ENCODE measurements at places on chromosomes 7 and 10. TPM values are rescaled to one million over a fixed set of nuclear protein-coding genes. Genes with fewer than 3 reads are reported as not detected.

The FAM25G gene
- not detected for polyA plus RNA-seq

The ANXA8L1 gene
- not detected for polyA plus RNA-seq

DNA sequence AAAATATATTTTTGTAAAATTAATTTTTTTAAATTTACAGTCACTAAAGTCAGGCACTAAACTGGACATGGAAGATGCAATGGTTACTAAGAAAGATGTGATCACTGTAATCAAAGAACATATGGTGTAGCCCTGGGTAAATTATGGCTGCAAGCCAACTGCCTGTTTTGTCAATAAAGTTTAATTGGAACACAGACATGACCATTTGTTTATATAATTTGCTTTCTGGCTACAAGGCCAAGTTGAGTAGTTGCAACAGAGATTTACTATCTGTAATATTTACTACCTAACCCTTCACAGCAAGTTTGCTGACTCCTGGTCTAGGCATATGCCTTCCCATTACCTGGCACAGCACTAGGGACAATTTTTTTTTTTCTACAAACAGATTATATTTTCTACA, 448.9 kb downstream of the ADRA2A start:
- no peak for DNase-seq
- no peak overlapping the region for H3K27ac ChIP-seq
- H3K4me3 ChIP-seq, result no peak overlapping the region
- no peaks in the 10 kb centered on the region for H3K4me1 ChIP-seq

DNA sequence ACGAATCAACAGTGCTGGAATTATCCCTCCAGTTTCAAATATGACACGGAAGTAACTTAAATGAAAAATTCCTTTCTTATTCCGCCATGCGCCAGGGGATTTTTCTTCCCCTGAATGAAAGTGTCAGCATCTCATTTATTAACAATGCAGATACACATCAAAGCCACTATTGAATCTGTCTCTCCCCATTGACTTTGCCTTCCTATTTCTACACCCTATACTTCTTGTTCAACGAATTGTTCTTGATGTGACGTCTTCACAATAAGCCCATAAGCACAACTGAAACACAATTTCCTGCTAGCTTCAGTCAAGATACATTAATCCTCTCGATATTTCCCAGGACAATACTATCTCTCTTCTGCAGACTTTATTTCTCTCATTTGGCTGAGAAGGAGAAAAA, 253.5 kb downstream of the ADARB2 start:
- no peaks in the 10 kb centered on the region for H3K27me3 ChIP-seq
- no peak for DNase-seq
- no peaks in the 10 kb centered on the region for H3K36me3 ChIP-seq
- no peak overlapping the region for H3K27ac ChIP-seq

- no peak overlapping the region for H3K27ac ChIP-seq
- no peaks in the 10 kb centered on the region for H3K36me3 ChIP-seq
- no peaks in the 10 kb centered on the region for H3K4me1 ChIP-seq
- no peak overlapping the region for H3K4me3 ChIP-seq
- no peaks in the 10 kb centered on the region for H3K27me3 ChIP-seq
Measured at GRCh38 chr7:157033483-157034473, 23.3 kb upstream of the MNX1 start.

DNA sequence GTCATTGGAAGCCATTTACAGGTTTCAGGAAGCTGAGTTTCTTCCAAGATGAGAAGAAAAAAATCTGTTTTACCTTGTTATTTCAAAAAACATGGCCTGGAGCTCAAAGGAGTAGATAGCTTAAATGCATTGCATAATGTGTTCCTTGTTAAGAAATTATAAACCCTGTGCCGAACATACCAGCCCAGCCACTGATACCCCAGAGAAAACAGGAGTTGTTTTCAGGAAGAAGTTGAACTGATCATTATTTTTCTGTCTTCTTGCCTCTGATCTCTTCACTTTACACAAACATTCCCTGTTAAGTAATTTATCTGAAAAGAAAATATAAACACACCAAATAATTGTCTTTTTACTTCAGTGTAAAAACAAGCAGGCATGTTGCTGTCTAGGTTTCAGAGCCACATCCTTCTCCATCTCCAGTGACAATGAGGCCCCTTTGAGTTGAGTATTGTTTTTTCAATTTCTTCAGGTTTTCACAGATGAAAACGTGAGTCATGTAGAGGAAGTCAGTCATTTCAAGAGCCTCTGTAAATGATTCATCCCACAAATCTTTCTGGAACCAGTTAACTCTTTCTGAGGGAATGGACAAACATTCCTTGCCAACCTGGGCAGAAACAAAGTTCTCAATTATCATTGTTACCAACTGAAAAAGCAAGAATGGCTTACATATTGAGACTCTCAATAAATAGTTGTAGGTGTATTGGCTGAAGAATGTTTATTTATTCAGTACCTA, 244.2 kb downstream of the IPMK start:
- DNase-seq, result no peak
- no peaks in the 10 kb centered on the region for H3K36me3 ChIP-seq
- no peaks in the 10 kb centered on the region for H3K4me1 ChIP-seq
- no peak overlapping the region for H3K27ac ChIP-seq
- H3K27me3 ChIP-seq, result no peaks in the 10 kb centered on the region
- H3K4me3 ChIP-seq, result no peak overlapping the region

DNA sequence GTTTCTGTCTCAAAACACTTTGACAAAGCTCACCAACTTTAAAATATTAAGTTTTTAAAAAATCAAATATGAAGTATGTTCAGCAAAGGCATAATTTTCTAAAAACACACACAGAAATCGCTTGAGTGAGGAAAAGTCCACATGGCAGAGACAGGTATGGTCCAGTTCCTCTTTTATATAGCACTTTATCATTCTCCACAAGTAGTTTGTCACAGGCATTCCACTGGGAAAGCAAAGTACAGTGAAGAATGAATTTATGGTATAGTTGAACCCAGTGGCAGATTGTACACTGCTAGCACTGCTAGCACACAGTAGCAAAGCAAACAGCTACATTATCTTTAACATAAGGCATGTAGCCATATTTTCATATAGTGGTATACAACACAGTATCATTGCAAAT, 102.3 kb downstream of the HECTD2 start:
- no peaks in the 10 kb centered on the region for H3K4me1 ChIP-seq
- H3K27me3 ChIP-seq, result no peaks in the 10 kb centered on the region
- no peak overlapping the region for H3K27ac ChIP-seq
- H3K4me3 ChIP-seq, result no peak overlapping the region
- DNase-seq, result no peak

Data from naive thymus-derived CD4-positive, alpha-beta T cell (primary cell).